Prostate gland (tissue), 2 donors: ENCODE measurements at places on chromosomes 5 and 9.
A peak's percentile ranks its signal among the peaks of the same experiment; 100 is the strongest.

DNA sequence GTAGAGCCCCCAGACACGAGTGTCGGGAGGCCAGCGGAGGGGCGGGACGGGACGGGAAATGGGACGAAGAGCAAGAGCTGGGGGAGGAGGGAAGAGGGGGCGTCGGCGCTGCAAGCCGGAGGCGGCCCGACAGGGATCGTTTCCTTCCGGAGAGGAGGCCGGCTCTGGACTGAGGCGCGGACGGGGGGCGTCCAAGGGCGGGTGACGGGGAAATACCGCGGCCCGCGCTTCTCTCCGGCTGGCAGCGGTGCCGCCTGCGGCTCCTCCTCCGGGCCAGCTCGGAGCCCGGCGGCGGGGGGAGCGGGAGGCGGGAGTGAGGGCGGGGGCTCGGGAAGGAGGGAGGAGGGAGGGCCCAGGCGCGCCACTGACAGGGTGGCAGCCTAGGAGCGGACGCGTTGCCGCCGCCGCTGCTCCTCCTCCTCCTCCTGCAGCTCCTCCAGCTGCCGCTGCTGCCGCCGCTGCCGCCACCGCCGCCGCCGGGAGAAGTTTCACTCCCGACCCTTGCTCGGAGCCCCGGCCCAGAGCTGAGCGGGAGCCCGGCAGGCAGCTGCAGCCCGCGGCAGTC is at the start of gene CHSY3:
CHSY3 (plus strand) TSS at position 364 of the 565 bp plus-strand sequence.
- H3K4me1 ChIP-seq, result no peaks in the 10 kb centered on the region
- peak within 1 kb of the TSS; percentile 44 for H3K4me3 ChIP-seq
- no peaks in the 10 kb centered on the region for H3K27me3 ChIP-seq
- no peaks in the 10 kb centered on the region for H3K36me3 ChIP-seq
- peak; percentile 78 for DNase-seq

DNA sequence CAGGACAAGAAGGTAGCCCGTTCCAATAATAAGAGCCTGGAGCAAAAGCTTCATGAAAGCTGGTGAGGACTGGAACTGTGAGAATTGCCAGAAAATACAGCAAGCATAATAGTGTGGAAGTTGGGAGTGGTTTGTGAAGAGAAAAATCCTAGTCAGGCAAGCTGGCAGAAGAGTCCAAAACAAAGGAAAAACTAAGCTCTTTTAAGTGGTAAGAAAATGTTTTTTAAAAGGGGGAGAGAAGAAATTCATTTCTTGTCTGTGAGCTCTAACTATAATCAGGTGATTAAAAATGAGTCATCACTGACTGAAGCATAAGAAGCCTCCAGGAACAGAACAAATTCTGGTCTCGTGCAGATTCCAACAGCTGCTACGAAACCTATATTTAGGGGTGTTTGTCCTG is 102.6 kb downstream of the CAAP1 start:
- no peaks in the 10 kb centered on the region for H3K27me3 ChIP-seq
- no peaks in the 10 kb centered on the region for H3K36me3 ChIP-seq
- H3K27ac ChIP-seq, result no peak overlapping the region
- DNase-seq, result no peak
- no peak overlapping the region for H3K4me3 ChIP-seq

DNA sequence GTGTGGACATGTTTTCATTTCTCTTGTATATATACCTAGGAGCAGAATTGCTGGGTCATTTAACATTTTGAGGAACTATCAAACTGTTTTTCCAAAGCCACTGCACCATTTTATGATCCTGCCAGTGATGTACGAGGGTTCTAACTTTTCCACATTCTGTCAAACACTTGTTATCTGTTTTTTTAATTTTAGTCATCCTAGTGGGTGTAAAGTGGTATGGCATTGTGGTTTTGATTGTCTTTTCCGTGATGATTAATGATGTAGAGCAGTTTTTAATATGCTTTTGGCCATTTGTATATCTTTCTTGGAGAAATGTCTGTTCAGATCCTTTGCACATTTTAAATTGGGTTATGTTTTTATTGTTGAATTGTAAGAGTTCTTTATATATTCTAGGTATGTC is 107.0 kb downstream of the MELK start:
- no peaks in the 10 kb centered on the region for H3K27me3 ChIP-seq
- H3K4me3 ChIP-seq, result no peak overlapping the region
- H3K36me3 ChIP-seq, result no peaks in the 10 kb centered on the region

- no peak overlapping the region for H3K4me3 ChIP-seq
- no peak for DNase-seq
- H3K4me1 ChIP-seq, result no peaks in the 10 kb centered on the region
- no peak overlapping the region for H3K27ac ChIP-seq
- no peaks in the 10 kb centered on the region for H3K36me3 ChIP-seq
- H3K27me3 ChIP-seq, result no peaks in the 10 kb centered on the region
Measured at GRCh38 chr5:19917588-19918122, 70.3 kb downstream of the CDH18 start.

DNA sequence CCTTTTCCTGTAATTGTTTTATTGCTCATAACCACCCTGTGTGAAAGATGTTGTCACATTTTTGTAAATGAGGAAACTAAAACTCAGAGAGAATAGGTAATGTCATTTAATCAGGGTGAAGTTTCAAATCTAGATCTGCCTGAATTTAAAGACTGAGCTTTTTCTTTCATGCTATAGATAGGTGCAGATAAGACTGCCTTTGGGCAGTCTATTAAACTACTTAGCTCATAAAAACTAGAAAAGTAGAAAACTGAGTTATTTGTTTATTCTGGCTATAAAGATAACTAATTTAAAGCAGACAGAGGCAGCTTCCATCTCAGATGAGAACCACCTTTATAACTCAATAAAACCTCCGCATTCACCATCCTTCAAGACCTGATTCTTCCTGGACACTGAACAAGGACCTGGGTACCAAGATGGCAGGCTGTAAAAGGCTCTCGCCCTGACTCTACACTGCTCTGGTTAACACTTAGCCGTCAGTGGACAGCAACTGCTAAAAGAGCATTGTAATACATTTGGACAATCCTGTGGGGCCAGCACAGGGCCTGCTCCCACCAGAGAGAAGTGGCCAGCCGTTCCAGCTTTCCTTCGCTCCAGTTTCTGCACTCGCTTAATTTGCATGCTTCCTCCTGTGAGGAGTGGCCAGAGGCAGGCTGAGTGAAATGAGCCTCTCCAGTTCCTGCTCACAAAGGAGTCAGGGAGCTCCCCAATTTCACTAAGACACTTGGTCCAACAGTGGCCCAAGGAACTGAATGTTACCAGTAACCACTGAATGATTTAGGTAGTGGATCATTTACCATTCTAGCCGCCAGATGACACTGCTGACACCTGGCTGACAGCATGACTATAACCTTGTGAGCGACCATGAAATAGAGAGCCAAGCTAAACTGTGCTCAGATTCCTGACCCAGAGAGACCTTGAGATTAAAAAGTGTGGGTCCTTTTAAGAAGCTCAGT is 566.4 kb downstream of the EFNA5 start:
- no peaks in the 10 kb centered on the region for H3K4me1 ChIP-seq
- no peak overlapping the region for H3K27ac ChIP-seq
- no peaks in the 10 kb centered on the region for H3K36me3 ChIP-seq
- DNase-seq, result no peak
- no peaks in the 10 kb centered on the region for H3K27me3 ChIP-seq

GRCh38 chr5:172979778-172980177 is 3.8 kb upstream of the ATP6V0E1 start:
- no peaks in the 10 kb centered on the region for H3K27me3 ChIP-seq
- no peak overlapping the region for H3K4me3 ChIP-seq
- DNase-seq, result no peak
- H3K27ac ChIP-seq, result no peak overlapping the region

DNA sequence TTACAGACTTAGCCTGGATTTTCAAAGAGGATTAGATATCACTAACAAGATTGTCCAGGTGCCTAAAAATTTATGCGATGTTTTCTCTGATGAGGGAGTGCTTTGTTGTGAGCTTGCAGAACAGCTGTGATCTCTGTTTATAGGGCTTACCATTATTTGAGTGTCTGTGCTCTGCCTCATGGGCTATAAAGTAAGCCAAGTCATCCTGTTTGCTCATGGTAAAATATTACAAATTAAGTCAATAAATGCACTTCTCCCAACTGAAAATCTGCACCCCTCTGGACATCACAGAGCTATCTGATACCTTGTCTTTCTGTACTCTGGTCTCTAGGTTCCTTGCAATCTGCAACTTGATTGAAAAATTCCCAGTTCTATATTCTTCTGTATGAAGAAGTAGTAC is 293.4 kb upstream of the ACTBL2 start:
- no peak overlapping the region for H3K4me3 ChIP-seq
- DNase-seq, result no peak
- H3K27ac ChIP-seq, result no peak overlapping the region
- H3K36me3 ChIP-seq, result no peaks in the 10 kb centered on the region
- no peaks in the 10 kb centered on the region for H3K27me3 ChIP-seq
- no peaks in the 10 kb centered on the region for H3K4me1 ChIP-seq

- H3K4me3 ChIP-seq, result no peak overlapping the region
- no peaks in the 10 kb centered on the region for H3K27me3 ChIP-seq
- peak; percentile 53 for DNase-seq
Measured at GRCh38 chr9:129726322-129727160, 26.3 kb downstream of the PTGES start.

GRCh38 chr5:169831331-169831730 is 149.0 kb downstream of the INSYN2B start:
- H3K27ac ChIP-seq, result no peak overlapping the region
- no peaks in the 10 kb centered on the region for H3K36me3 ChIP-seq
- no peak overlapping the region for H3K4me3 ChIP-seq
- DNase-seq, result peak; percentile 28
- no peaks in the 10 kb centered on the region for H3K4me1 ChIP-seq
- no peaks in the 10 kb centered on the region for H3K27me3 ChIP-seq

DNA sequence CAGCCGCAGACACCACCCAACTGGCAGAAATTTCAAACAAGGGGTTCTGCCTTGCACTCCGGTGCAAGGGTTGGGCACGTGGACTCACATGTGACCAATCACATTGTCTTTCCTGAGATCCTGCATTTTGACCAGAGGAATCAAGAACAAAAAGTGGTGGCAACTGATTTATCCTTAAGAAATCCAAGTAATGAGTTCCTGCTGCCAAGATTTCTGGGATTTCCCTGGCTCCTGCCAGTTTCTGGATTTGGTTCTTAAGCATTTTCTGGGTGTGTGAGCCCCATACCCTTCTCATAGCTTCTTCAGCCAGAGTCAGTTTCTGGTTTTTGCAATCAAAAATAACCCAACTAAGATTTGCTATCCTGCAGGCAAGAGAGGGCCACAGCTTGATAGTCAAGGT is 17.4 kb upstream of the KCNIP1 start:
- no peak for DNase-seq
- H3K4me3 ChIP-seq, result no peak overlapping the region
- no peak overlapping the region for H3K27ac ChIP-seq
- no peaks in the 10 kb centered on the region for H3K36me3 ChIP-seq
